ENCODE measurements at places on chromosomes 3 and 15.

- H3K27me3 ChIP-seq, result peaks cover 4% of the 10 kb centered on the region
- H3K4me3 ChIP-seq, result no peak overlapping the region
- DNase-seq, result no peak
- no peaks in the 10 kb centered on the region for H3K36me3 ChIP-seq
- no peak overlapping the region for H3K27ac ChIP-seq
Observed at GRCh38 chr3:111311709-111312235, 230.2 kb upstream of the CD96 start.

GRCh38 chr3:112688085-112688769 lies 47.3 kb upstream of the CCDC80 start:
- peaks cover 29% of the 10 kb centered on the region for H3K4me1 ChIP-seq
- DNase-seq, result no peak
- H3K27me3 ChIP-seq, result peaks cover 13% of the 10 kb centered on the region

GRCh38 chr3:192577811-192578210 lies 149.5 kb downstream of the FGF12 start:
- H3K27ac ChIP-seq, result no peak overlapping the region
- H3K4me3 ChIP-seq, result no peak overlapping the region

GRCh38 chr3:17481116-17481515 lies 261.3 kb downstream of the TBC1D5 start:
- no peaks in the 10 kb centered on the region for H3K27me3 ChIP-seq
- no peak overlapping the region for H3K4me3 ChIP-seq
- no peak for DNase-seq
- no peaks in the 10 kb centered on the region for H3K4me1 ChIP-seq
- H3K36me3 ChIP-seq, result no peaks in the 10 kb centered on the region

- peaks cover 9% of the 10 kb centered on the region for H3K27me3 ChIP-seq
- DNase-seq, result no peak
- no peak overlapping the region for H3K4me3 ChIP-seq
- H3K4me1 ChIP-seq, result no peaks in the 10 kb centered on the region
- H3K27ac ChIP-seq, result no peak overlapping the region
- no peaks in the 10 kb centered on the region for H3K36me3 ChIP-seq
Observed at GRCh38 chr15:79973456-79974195, 2.6 kb upstream of the BCL2A1 start.

- H3K4me3 ChIP-seq, result no peak overlapping the region
- H3K27ac ChIP-seq, result no peak overlapping the region
- no peaks in the 10 kb centered on the region for H3K27me3 ChIP-seq
- H3K36me3 ChIP-seq, result no peaks in the 10 kb centered on the region
- no peak for DNase-seq
Observed at GRCh38 chr15:31552482-31553099, 226.0 kb downstream of the KLF13 start.

DNA sequence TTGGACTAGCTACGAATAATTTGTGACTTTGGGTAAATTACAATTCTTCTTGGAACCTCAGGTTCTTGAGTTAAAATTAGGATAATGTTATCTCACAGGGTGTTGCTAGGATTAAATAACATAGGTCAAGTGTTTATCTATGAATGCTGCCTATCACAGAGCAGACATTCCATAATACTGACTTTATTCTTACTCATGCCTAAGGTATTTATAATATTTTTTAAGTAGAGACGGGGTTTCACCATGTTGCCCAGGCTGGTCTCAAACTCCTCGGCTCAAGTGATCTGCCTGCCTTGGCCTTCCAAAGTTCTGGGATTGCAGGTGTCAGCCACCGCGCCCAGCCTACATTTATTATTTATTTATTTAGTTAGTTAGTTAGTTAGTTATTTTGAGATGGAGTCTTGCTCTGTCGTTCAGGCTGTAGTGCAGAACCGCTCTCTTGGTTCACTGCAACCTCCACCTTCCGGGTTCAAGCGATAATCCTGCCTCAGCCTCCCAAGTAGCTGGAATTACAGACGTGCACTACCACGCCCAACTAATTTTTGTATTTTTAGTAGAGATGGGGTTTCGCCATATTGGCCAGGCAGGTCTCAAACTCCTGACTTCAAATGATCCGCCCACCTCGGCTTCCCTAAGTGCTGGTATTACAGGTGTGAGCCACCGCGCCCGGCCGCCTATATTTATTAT lies 741 bp upstream of the ZNF106 start:
- peaks cover 18% of the 10 kb centered on the region for H3K4me1 ChIP-seq
- DNase-seq, result no peak
- no peaks in the 10 kb centered on the region for H3K36me3 ChIP-seq
- H3K4me3 ChIP-seq, result peak overlapping the region; percentile 92
- peak overlapping the region; percentile 99 for H3K27ac ChIP-seq
- no peaks in the 10 kb centered on the region for H3K27me3 ChIP-seq

GRCh38 chr3:81651139-81651538 lies 110.3 kb downstream of the GBE1 start:
- no peaks in the 10 kb centered on the region for H3K27me3 ChIP-seq
- H3K4me1 ChIP-seq, result no peaks in the 10 kb centered on the region
- H3K27ac ChIP-seq, result no peak overlapping the region
- DNase-seq, result no peak

DNA sequence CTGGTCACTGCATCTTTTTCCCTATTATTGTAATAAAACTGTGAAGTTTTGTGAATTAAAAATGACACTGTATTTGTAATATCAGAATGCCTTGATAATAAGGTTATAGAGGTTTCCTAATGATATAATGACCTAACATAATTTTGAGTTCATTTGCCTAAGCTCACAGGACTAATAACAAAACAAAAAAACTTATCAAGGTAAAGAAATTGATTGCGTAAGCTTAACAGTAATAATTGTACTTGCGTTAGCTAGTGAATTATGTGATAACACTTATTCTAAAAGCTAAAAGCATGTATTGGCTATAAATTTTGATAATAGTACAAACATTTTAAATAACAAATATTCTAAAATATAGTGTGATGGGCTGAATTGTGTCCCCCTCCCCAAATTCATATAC lies 112.6 kb downstream of the LEKR1 start:
- H3K4me3 ChIP-seq, result no peak overlapping the region
- no peak overlapping the region for H3K27ac ChIP-seq
- no peak for DNase-seq
- no peaks in the 10 kb centered on the region for H3K36me3 ChIP-seq
- no peaks in the 10 kb centered on the region for H3K4me1 ChIP-seq

DNA sequence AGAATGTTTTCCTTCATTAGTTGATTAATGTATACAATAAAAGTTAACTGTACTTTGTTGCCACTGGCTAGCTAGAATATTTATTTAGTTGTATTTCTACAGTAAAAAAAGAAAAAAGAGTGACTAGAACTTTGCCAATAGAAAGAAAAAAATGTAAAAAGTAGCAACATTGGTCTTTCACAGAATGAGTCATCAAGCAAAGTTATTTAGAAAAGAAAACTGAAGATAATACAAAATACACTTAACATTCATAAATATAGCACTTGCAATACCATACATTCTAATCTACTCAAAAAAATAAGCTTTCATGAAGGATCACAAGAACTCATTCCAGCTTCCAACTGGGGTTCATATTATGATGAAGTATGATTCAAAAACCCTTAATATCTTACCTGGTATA lies 83.4 kb downstream of the AQR start:
- no peak for DNase-seq
- no peaks in the 10 kb centered on the region for H3K27me3 ChIP-seq
- no peak overlapping the region for H3K4me3 ChIP-seq
- H3K4me1 ChIP-seq, result no peaks in the 10 kb centered on the region
- H3K36me3 ChIP-seq, result peaks cover 31% of the 10 kb centered on the region
- no peak overlapping the region for H3K27ac ChIP-seq

- peaks cover 18% of the 10 kb centered on the region for H3K4me1 ChIP-seq
- H3K27ac ChIP-seq, result no peak overlapping the region
- H3K27me3 ChIP-seq, result peaks cover 38% of the 10 kb centered on the region
- no peaks in the 10 kb centered on the region for H3K36me3 ChIP-seq
Observed at GRCh38 chr15:100762913-100763834, 116.5 kb upstream of the ALDH1A3 start.
